Fibroblast of villous mesenchyme (primary cell): ENCODE measurements at places on chromosomes 1 and 21.

- peak; percentile 21 for DNase-seq
Observed at GRCh38 chr1:8813016-8813763, 4.2 kb downstream of the RERE start.

- no peak for DNase-seq
Observed at GRCh38 chr1:61392409-61393242, 310.3 kb downstream of the NFIA start.

GRCh38 chr1:231093156-231093922 is 53.3 kb upstream of the FAM89A start:
- DNase-seq, result no peak

DNA sequence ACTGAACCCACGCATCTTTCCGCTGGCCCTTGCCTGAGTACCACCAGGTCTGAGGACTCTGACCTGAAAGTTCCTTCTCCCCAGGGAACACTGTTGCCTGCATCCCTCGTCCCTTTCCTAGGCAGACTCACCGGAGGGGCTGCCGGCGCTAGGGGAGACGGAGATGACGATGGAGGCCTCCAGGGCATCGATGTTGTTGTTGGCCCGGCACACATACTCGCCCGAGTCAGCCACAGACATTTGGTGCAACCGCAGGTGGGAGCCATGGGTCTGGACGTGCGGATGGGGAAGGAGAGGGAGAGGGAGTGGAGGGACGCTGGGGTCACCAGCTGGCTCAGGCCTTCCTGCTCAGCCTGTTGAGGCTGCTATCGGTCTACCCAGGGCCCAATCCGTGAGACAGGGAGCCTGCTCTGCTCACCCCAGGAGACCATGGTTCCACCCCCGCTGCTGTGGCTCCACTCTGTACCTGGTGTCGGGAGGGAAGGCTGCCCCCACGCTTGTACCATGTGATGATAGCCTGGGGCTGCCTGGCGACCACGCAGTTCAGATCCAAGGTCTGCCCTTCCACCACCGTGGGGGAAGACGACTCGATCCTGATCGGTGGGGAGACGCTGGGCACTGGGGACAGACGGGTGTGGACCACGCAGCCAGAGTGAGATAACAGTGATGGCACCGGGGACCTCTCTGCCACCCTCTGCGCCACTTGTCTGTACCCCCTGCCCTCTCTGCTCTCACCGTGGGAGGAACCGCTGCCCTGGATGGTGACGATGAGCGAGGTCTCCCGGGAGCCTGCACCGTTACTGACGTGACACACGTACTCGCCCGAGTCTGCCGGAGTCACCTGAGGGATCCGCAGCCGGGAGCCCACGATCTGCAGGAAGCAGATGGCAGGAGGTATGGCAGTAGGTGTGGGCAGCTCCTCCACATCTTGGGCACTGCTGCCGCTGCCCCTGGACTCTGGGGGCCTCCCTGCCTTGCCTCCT is 35.4 kb downstream of the LDLRAD2 start:
- DNase-seq, result no peak

- no peak for DNase-seq
Observed at GRCh38 chr1:62194651-62195544, at the start of gene L1TD1. Gene L1TD1, plus strand, starts transcription at chr1:62194849. Its CDS starts 11,780 bp downstream, at chr1:62206629.

DNA sequence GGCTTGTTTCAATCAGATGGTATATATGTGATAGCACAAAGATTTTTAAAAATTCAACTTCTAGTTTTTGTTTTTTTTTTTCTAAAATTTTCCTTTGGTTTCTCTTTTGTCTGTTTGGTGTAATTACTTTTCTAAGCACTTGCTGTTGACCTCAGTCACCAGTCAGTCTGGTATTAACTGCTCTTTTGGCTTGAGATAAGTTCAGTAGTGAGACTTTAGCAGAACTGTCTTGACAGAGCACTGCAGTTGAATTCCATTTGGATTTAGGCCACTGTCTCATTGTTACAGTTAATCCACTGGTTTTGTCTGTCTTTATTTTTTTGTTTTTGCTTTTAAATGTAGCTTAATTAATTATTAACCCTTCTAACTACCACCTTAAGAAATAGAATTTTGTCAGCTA is 36.2 kb downstream of the OSBPL9 start:
- no peak for DNase-seq

- peak; percentile 83 for DNase-seq
Observed at GRCh38 chr1:58964880-58965279, 181.0 kb upstream of the JUN start.
